Spinal cord (tissue), 10 donors: ENCODE measurements at places on chromosomes 1 and 21. TPM values are rescaled to one million over a fixed set of nuclear protein-coding genes. Genes with fewer than 3 reads are reported as not detected.

Gene SLC5A3
- 45.1 TPM for total RNA-seq

Gene KLHDC8A
- total RNA-seq = 9.9 TPM

Gene CLIC6
- total RNA-seq = 1.5 TPM

DNA sequence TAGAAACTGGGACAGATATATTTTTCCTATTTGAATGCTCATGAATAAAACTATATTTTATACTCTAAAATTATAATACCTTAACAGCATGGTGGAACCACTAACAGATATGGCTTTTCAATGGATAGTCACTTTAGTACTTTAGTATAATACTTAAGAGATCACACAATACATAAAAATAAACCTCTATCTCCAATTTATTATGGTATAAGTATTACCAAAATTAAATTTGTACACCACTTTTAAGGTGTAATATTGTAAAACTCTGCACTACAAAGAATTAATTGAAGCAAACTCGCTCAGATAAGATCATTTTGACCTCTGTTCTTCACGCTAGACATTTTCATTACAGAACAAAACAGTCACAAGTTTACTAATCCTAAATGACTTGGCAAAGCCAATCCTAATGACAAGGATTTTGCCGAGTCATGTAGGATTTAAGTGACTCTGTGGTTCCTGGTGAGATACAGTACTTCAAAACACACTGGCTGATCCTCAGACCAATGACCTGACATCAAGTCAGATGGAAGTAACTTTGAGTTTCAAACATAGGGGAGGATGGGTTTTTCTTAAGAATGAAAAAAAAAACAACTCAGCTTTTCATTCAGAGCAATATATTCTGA lies 200.6 kb downstream of the SMYD3 start:
- no peaks in the 10 kb centered on the region for H3K4me1 ChIP-seq
- H3K27me3 ChIP-seq = no peaks in the 10 kb centered on the region
- no peak overlapping the region for H3K27ac ChIP-seq
- H3K36me3 ChIP-seq = no peaks in the 10 kb centered on the region
- DNase-seq = no peak
- H3K4me3 ChIP-seq = no peak overlapping the region

Gene CRABP2
- 482 TPM for total RNA-seq

DNA sequence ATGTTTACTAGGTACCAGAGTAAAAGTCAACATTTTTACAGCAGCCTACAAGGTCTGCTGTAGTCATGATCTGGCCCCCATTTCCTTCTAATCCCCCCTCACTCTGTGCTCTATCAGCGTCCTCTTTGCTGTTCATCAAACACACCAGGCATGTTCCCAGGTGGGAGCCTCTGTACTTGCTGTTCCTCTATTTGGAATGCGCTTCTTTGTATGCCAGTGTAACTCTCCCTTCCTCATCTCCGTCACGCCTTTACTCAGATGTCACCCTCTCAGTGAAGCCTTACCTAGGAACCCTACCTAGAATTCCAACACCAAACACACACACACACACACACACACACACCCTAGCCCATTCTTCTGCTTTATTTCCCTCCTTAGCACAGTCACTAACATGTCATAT lies 21.0 kb downstream of the TP53BP2 start:
- H3K4me1 ChIP-seq = no peaks in the 10 kb centered on the region
- no peak for DNase-seq
- H3K4me3 ChIP-seq = no peak overlapping the region
- H3K36me3 ChIP-seq = no peaks in the 10 kb centered on the region

Gene DCDC2B
- total RNA-seq = 0.28 TPM

GRCh38 chr1:229993060-229993459 lies 74.0 kb upstream of the GALNT2 start:
- no peak overlapping the region for H3K4me3 ChIP-seq
- H3K36me3 ChIP-seq = no peaks in the 10 kb centered on the region
- DNase-seq = no peak
- peaks cover 8% of the 10 kb centered on the region for H3K4me1 ChIP-seq
- no peaks in the 10 kb centered on the region for H3K27me3 ChIP-seq
- H3K27ac ChIP-seq = no peak overlapping the region

- no peaks in the 10 kb centered on the region for H3K27me3 ChIP-seq
- H3K4me1 ChIP-seq = peaks cover 2% of the 10 kb centered on the region
- H3K4me3 ChIP-seq = no peak overlapping the region
- no peak overlapping the region for H3K27ac ChIP-seq
Measured at GRCh38 chr1:202016022-202016810, 5.8 kb downstream of the ELF3 start.

GRCh38 chr1:236342403-236343245 lies 51.5 kb upstream of the EDARADD start:
- H3K4me1 ChIP-seq = no peaks in the 10 kb centered on the region
- DNase-seq = no peak
- H3K27me3 ChIP-seq = no peaks in the 10 kb centered on the region

DNA sequence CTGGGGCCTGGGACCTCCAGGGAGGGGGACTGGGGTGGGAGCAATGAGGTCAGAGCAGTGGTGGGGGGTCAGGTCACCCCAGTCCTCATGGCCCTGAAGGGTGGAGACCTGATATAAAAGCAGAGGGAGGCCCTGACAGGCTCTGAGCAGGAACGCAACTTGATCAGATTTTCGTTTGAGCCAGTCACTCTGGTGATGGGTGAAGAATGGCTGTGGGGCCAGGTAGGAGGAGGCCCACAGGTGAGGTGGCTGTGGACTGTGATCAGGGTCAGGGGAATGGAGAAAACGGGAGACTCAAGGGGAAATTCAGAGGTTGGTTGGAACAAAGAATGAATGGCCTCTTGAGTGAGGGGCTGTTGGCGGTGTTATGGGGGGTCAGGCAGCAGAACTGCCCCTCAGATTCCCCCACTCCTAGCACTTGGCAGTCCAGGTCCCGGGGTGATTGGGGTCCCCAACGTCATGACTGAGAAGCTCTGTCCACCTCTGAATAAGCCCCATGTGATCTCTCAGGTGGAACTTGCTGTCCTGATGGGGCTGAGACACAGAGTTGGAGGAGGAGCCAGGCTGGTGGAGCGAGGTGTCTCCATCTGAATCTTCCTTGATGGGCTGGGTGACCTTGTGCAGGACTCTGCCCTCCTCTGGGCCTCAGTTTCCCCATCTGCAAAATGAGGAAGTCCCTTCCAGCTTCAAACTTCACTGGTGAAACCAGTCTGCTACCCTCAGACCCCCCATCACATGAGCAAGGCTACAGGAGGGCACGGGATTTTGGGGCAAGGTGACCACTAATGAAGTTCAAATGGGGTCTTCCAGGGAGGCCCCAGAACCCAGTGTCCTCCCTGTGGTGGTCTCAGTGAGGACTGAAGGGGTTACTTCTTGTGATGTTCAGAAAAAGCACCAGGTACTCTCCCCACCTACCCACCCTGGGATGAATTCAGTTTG lies 683.0 kb downstream of the MATN1 start:
- no peaks in the 10 kb centered on the region for H3K4me1 ChIP-seq
- H3K4me3 ChIP-seq = no peak overlapping the region
- H3K27ac ChIP-seq = no peak overlapping the region
- H3K27me3 ChIP-seq = no peaks in the 10 kb centered on the region

Gene FAM72C
- total RNA-seq = 1.2 TPM

Gene CD247
- total RNA-seq = 1.3 TPM

GRCh38 chr1:107534632-107535031 lies 393.8 kb downstream of the NTNG1 start:
- H3K36me3 ChIP-seq = no peaks in the 10 kb centered on the region
- H3K4me1 ChIP-seq = peaks cover 3% of the 10 kb centered on the region
- H3K27me3 ChIP-seq = no peaks in the 10 kb centered on the region
- H3K4me3 ChIP-seq = no peak overlapping the region
- no peak overlapping the region for H3K27ac ChIP-seq

DNA sequence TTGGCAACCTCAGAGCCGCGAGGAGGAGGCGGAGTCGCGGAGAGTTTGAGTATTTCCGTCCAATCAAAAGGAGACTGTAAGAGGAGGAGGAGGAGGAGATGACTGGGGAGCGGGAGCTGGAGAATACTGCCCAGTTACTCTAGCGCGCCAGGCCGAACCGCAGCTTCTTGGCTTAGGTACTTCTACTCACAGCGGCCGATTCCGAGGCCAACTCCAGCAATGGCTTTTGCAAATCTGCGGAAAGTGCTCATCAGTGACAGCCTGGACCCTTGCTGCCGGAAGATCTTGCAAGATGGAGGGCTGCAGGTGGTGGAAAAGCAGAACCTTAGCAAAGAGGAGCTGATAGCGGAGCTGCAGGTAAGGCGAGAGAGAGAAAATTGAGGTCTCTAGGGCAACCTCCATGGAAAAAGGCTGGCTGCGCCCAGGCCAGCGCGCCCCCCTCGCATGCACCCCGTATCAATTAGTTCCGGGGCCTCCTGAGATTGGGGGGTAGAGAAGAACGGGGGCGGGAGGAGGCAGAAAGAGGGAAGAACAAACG lies at the start of gene PHGDH:
TSS of gene PHGDH (plus strand) at position 131 of the 538 bp plus-strand sequence. CDS start at position 220, 89 bp downstream.
- peak within 1 kb of the TSS; percentile 94 for H3K27ac ChIP-seq
- no peaks in the 10 kb centered on the region for H3K27me3 ChIP-seq
- DNase-seq = peak; percentile 65
- H3K4me3 ChIP-seq = peak within 1 kb of the TSS; percentile 93
- H3K4me1 ChIP-seq = peaks cover 42% of the 10 kb centered on the region
- H3K36me3 ChIP-seq = no peaks in the 10 kb centered on the region

DNA sequence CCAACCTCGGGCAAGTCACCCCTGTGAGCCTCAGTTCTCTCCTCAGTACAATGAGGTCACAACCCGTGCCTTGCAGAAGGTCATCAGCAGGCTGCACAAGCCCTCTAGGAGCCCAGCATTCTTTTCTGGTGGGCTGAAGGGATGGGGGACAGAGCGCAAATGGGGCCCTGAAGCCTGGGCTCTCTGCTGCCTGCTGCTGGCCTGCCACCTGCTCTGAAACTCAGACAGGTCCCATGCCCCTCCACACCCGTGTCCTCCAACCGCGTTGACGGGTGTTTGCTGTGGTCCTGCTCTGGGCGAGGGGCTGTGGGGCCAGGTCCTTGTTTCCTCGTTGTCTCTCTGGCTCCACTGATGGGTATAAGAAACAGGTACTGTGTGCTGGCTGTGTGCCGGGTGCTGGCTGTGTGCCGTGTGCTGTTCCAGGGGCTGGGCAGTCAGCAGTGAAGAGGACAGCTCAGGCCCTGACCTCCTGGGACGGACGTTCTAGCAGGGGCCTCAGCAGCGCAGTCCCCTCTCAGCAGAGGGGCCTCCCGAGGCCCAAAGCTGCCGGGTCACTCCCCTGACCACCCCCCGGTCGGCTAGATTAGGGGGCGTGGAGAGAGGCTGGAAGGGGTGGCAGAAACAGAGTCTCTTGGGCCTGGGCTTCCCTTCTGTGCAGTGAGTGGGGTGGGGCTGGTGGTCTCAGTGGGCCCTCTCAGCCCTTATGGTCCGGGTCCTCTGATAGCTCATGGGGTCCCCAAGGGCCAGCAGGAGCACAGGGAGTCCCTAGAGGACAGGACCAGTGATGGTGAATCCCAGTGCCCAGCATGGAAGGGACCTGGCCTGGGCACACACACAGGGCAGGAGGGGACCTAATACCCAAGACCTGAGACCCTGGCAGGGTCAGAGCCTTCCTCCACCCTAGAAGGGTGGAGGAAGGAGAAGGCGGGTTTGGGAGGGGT lies 42.1 kb downstream of the DMRTB1 start:
- H3K36me3 ChIP-seq = peaks cover 7% of the 10 kb centered on the region
- H3K27me3 ChIP-seq = peaks cover 1% of the 10 kb centered on the region
- no peak overlapping the region for H3K4me3 ChIP-seq
- no peak for DNase-seq
- peaks cover 46% of the 10 kb centered on the region for H3K4me1 ChIP-seq

- no peak overlapping the region for H3K4me3 ChIP-seq
- H3K27ac ChIP-seq = no peak overlapping the region
- peaks cover 4% of the 10 kb centered on the region for H3K4me1 ChIP-seq
- no peaks in the 10 kb centered on the region for H3K27me3 ChIP-seq
- no peak for DNase-seq
Measured at GRCh38 chr1:228804640-228805413, 69.5 kb downstream of the RHOU start.

DNA sequence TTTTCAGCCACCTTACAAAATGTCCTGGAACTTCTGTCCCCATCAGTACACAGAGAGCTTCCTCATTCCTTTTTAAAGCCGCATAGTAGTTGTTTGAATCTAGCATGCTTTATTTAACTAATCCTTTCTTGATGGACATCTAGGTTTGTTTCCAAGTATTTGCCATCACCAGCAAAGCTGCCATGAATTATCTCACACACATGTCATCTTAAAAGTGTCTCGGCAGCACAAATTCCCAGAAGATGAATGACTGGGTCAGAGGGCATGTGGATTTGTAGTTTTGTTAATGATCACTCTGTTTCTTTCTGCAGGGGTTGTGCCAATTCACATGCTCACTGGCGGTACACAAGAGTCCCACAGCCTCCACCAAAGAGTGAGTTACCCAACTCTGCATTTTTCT lies 68.3 kb downstream of the CLIC6 start:
- no peaks in the 10 kb centered on the region for H3K36me3 ChIP-seq
- no peak overlapping the region for H3K4me3 ChIP-seq
- no peak overlapping the region for H3K27ac ChIP-seq
- no peak for DNase-seq

Gene C1orf226
- total RNA-seq = 1.4 TPM

Gene MSH4
- total RNA-seq = 0.44 TPM

Gene IQCC
- 3.3 TPM for total RNA-seq

GRCh38 chr1:233240371-233240770 lies 55.2 kb downstream of the PCNX2 start:
- no peaks in the 10 kb centered on the region for H3K27me3 ChIP-seq
- no peak overlapping the region for H3K4me3 ChIP-seq
- no peak overlapping the region for H3K27ac ChIP-seq
- DNase-seq = no peak
- H3K4me1 ChIP-seq = no peaks in the 10 kb centered on the region

DNA sequence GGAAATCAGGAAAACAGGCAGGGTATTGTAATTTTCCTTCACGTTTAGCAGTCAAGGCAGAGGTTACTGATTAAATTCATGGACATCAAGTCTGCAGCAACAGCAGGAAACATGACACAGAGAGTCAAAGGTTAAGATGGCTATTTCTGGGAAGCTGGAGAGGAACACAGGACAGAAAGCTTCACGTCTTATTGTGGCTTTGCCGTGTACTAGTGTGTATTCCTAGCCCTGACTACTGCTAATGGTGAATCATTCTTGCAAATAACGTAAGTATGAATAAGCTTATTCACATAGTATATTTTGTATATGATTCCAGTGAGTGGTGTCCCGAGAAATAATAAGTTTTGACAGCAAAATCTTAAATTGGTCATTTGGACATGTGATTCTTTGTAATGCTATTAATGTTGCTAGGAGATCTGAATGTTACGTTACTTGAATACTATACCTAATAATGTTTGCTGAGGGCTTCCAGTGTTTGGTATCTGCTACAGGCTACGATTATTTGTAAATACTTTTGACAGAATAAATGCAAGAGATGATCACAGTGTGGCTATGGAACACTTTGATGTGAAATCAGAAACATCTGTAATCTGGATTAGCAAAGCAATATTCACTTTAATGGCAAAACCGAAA lies 77.4 kb downstream of the DISP1 start:
- peaks cover 12% of the 10 kb centered on the region for H3K36me3 ChIP-seq
- H3K4me1 ChIP-seq = no peaks in the 10 kb centered on the region
- DNase-seq = no peak
- H3K4me3 ChIP-seq = no peak overlapping the region
- H3K27ac ChIP-seq = no peak overlapping the region

GRCh38 chr1:239807361-239807760 lies 284.3 kb upstream of the FMN2 start:
- H3K27me3 ChIP-seq = no peaks in the 10 kb centered on the region
- H3K27ac ChIP-seq = no peak overlapping the region
- no peak overlapping the region for H3K4me3 ChIP-seq
- H3K4me1 ChIP-seq = peaks cover 14% of the 10 kb centered on the region
- no peaks in the 10 kb centered on the region for H3K36me3 ChIP-seq
- DNase-seq = peak; percentile 50

Gene LRRC7
- total RNA-seq = 19.5 TPM

- H3K27me3 ChIP-seq = no peaks in the 10 kb centered on the region
- H3K36me3 ChIP-seq = no peaks in the 10 kb centered on the region
- H3K4me1 ChIP-seq = no peaks in the 10 kb centered on the region
- no peak overlapping the region for H3K4me3 ChIP-seq
Measured at GRCh38 chr1:245516284-245516759, 361.5 kb downstream of the KIF26B start.

Gene SLAMF9
- not detected for total RNA-seq
